Panc1 (cell line): ENCODE measurements at places on chromosomes 5 and 9. TPM values are rescaled to one million over a fixed set of nuclear protein-coding genes. Genes with fewer than 3 reads are reported as not detected.

DNA sequence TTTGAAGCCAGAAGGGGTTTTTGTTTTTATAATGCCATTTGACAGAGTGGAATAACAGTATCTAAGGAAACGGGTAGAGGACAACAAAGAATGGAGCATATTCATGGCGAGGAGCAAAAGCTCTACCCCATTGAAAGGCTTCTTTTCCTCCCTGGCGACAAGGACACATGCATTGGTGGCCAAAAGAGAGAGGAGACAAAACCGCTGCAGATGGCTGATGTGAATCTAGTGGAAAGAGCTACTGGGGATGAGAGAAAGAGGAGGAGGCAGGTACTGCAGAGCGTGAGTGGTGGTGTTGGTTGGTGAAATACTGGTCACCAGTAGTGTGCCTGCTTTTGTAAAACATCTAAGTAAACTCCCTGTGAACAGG is 491 bp downstream of the APC start:
- H3K4me3 ChIP-seq: no peak overlapping the region
- DNase-seq: no peak
- H3K27ac ChIP-seq: no peak overlapping the region
- H3K36me3 ChIP-seq: no peaks in the 10 kb centered on the region
- no peaks in the 10 kb centered on the region for H3K27me3 ChIP-seq
- no peaks in the 10 kb centered on the region; the same call in 1 of the 2 replicates for H3K4me1 ChIP-seq

GRCh38 chr5:132770476-132771159 is 6.4 kb downstream of the SEPTIN8 start:
- H3K4me3 ChIP-seq: no peak overlapping the region
- H3K27ac ChIP-seq: no peak overlapping the region
- H3K36me3 ChIP-seq: no peaks in the 10 kb centered on the region
- peaks cover 5% of the 10 kb centered on the region; the same call in 1 of the 2 replicates for H3K4me1 ChIP-seq

DNA sequence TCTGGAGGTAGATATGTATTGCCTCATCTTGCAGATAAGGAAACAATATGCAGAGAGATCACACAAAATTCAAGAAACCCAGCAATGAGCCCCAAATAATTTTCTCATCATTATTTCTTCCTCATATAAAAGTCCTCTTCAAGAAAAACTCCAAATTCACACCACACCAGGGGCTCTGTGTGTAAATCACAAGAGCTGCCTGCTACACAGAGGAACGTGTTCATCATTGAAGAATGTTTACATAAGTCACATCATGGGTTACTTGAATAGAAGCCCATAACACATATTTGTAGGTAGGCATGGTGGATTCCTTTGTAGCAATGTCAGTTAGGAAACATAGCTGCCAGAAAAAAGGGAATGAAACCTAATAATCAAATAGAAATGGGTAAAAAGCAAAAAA is 308.1 kb upstream of the TLE4 start:
- H3K27ac ChIP-seq: no peak overlapping the region
- no peaks in the 10 kb centered on the region for H3K36me3 ChIP-seq
- no peaks in the 10 kb centered on the region for H3K27me3 ChIP-seq
- H3K4me1 ChIP-seq: no peaks in the 10 kb centered on the region
- DNase-seq: no peak

OR1L4 gene
- total RNA-seq: not detected

PCDHB12 gene
- 0.44 TPM for total RNA-seq

FBP1 gene
- total RNA-seq: 0.36 TPM

OTULINL gene
- 1.8 TPM for total RNA-seq
